ENCODE measurements at places on chromosomes 2 and 18.

- DNase-seq, result no peak
Measured at GRCh38 chr2:165307317-165307716, 68.1 kb downstream of the SCN2A start.

DNA sequence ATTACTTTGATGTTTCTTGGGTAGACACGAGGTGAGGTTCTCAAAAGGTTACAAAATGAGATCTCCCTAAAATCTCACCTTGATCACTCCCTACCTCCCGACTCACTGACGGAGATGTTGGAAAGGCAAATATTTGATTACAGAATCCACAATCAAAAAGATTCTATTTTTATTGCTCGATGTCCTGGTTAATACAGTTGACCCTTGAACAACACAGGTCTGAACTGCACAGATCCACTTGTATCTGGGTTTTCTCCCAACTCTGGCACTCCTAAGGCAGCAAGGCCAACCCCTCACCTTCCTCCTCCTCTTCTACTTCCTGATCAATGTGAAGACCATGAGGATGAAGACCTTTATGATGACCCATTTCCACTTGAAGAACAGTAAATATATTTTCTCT is 125.3 kb downstream of the C2orf74 start:
- DNase-seq, result no peak

- DNase-seq, result no peak
Measured at GRCh38 chr2:96993367-96993766, 7.0 kb upstream of the FAM178B start.

DNA sequence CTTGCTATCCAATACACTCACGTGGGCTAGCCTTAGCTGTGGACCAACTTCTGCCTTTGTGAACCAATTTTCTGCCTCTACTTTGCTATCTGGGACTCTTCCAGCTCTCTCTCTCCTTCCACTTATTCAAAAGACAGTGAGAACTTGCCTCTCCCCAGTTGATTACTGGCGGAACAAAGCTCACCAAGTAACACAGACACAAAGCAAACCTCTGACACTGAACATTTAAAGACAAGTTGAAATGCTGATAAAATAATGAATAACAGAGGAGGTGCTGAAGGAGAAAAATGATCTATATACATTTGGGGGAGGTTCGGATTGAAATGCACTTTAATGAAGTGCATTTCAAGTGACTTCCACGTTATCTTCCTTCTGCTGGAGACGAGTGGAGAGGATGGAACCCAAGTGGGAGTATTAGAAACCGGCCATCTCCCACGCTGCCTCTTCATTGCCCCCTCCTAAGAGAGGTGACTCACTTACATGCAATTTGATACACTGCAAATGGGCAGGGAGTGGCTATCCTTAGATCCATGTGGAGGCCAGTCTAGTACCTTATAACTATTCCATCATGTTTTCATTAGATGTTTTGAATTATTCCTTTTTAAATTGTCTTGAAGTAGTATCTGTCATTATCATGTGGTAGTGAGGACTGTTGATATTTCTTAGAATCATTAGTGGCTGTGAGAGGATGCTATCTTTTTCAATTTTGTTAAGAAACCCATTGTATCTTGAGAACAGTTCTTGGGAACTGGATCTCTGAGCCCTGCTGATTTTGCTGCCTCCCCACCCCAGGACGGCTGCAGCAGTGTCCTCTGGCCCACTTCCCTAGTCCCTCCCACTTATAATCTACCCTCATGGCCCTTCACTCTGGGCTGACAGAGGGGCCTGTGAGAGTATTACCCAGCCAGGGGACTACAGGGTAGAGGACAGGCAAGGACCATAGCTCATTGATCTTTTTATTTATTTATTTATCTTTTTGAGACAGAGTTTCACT is 6.0 kb upstream of the GLI2 start:
- DNase-seq, result no peak

DNA sequence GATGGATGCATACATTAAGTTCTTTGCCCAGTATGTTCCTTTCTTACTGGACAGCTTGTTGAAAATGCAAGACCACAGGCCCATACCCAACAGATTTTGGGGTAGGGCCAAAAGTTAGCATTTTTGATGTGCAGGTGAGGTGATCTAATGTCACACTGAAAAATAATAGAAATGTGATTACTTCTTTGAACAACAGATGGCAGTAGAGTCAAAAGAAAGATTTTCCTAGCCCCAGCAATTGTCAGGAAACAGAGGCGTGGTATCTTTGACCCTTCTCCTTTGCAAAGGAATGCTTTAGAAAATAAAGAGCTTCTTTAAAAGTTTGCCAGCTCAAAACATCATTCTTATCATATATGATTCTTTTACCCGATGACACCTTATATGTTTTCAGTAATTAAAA is 343.6 kb upstream of the SYT4 start:
- DNase-seq, result no peak

DNA sequence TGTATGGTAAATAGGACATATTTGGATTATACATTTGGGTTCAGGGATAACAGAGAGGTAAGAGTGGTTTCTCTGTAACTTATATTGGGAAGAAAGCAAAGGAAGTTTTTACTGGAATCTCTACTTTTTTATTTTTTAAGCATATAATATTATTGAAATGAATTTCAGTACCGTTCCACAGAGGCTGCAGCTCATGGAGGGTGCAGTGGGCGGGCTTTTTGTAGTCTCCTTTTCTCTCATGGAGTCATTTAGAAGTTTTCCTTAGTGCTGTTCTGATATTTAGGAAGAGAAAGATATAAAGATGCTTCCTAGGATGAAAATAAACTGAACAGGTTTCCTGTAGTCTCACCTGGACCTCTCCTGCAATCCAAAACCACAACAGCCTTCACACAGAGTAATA is 1153.3 kb upstream of the TMEFF2 start:
- no peak for DNase-seq

DNA sequence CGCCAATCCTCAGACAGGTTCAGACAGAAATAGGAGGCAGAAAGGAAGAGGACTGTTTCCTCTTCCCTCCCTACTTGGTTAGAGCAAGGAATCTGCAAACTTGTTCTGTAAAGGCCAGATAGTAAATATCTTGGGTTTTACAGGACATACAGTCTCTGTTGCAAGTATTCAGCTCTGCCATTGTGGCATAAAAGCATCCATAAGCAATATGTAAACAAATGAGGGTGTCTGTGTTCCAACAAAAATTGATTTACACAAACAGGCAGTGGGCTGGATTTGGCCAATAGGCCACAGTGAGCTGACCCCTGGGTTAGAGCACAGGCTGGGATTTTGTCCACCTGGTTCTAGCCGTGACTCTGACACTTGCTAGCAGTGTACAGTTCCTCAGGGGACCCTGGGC is 89.4 kb downstream of the NRP2 start:
- DNase-seq, result no peak

- DNase-seq, result no peak
Measured at GRCh38 chr2:125581557-125581956, 1074.4 kb upstream of the GYPC start.

DNA sequence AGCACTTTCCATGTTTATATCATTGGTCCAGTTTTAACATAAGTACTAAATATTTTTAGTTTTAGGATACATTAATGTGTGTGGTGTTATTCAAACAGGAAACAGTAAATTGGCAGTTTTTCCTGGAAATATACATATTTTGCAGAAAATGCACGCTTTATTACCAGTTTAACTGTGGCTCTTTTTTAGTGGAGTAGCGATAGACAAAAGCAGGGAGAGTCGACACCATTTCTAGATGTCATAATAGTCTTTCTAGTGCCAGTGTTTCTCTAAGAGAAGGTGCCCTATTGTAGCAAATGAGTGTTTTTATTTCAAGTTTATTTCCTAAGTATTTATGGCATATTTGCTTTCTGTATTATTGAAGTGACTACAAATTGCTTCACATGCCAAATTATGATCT is 9.1 kb upstream of the SLC35G4 start:
- DNase-seq, result no peak

DNA sequence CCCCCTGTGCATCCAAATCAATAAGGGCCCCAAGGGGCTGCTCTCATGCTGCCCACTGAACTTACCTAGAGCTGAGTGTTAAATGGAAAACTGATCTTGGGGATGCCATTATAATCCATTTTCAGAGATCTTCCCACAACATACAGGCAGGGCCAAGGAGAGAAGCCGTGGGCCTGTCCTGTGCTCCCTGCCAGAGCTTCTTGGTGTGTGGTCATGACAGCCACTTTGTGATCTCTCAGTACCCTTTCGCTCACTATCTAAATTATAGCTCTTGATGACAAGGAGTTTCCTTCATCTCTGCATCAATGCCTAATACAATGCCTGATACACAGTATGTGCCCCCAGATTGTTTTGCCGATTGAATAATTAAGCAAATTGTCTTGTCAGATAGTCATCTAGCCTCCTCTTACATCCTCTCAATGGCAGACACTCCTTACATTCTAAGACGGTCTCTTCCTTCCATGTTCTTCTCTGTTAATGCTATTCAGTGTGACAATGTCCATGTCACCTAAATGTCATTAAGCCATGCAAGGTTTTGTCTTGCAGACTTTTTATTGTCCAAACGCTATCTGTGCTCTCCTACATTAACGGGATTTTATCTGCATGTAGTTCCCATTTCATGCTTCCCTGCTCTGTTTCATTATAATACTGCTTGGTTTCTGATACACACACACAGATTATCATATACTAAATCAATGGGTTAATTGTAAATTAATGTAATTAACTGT is 5.9 kb downstream of the CSRNP3 start:
- no peak for DNase-seq

- DNase-seq, result no peak
Measured at GRCh38 chr2:78676921-78677696, 348.4 kb upstream of the REG3G start.

DNA sequence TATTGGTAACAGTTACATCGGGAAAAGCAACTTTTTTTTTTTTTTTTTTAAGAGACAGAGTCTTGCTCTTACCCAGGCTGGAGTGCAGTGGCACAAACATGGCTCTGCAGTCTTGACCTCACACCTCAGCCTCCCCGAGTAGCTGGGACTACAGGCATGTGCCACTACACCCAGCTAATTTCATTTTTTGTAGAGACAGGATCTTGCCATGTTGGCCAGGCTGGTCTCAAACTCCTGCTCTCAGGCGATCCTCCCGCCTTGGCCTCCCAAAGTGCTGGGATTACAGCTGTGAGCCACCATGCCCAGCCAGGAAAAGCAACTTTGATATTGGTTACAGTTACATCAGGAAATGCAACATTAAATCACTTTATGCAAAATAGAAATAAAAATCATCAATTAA is 4.6 kb downstream of the ITGB1BP1 start:
- DNase-seq, result no peak

DNA sequence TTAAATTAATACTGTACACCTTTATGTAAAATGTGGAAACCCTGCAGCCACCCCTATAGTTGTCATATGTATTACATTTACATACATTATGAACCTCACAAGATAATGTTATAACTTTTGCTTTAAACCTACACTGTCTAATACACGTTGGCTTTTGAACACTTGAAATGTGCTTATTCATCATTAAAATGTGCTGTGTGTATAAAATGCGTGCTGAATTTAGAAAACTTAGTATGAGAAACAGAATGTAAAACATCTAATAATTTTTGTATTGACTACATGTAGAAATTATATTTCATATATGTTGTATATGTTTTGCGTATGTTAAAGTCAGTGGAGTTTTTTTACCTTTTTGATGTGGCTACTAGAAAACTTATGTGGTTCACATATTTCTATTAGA is 68.8 kb downstream of the MAPRE2 start:
- DNase-seq, result no peak

GRCh38 chr2:232521959-232522622 is 1.9 kb downstream of the PRSS56 start:
- no peak for DNase-seq

GRCh38 chr2:21422050-21422449 is 298.3 kb downstream of the TDRD15 start:
- DNase-seq, result no peak

DNA sequence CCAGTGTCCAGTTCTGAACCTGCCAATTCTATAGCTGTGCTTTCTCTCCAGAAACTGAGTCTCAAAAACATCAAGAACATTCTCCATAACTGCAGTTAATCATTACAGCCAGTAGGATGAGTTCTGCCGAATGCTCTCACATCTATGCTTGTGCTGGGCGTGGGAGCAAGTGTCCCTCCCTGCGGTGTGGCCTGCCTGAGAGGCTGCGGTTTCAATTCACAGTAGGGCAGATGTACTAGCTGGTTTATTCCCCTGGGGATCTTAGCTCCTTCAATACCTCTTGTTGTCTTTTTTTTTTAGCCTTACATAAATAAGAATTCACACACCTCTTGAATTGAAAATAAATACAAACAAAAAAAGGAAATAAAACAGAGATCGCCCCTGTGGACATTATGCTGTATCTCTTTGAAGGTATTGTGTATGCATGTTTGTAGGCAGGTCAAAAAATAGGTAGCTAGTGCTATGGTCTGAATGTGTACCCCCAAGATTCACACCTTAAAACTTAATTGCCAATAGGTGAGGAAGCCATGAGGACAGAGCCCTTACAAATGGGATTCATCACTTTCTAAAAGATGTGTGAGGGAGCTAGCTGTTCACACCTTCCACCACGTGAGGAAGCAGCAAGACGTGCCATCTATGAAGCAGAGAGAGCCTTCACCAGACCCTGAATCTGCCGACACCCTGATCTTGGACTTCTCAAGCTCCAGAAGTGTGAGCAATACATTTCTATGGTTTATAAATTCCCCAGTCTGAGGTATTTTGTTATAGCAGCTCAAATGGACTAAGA is 74.3 kb downstream of the BCL2L11 start:
- no peak for DNase-seq

DNA sequence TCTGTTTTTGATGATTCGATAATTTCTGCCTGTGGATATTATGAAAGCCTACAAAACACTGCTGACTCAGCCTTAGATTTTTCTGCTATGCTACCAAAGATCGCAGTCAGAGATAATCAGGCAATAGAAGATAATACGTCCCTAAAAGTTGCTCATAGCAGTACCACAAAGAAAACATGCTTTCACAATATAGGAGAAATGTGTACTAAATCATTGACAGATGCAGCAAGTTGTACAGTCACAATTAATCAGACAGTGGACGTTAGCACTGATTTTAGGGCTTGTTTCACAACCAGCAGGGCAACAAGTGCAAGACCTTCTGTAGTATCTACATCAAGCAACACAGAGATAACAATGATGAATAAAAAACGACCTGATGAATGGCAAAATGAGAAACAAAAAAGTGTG is 19.5 kb downstream of the RBM44 start:
- DNase-seq, result no peak

All from NCI-H524 treated with DMSO at 0.1 percent for 48 hours (cell line).